ENCODE measurements at places on chromosomes 5 and 9. TPM values are rescaled to one million over a fixed set of nuclear protein-coding genes. Genes with fewer than 3 reads are reported as not detected.

SURF6 gene
- 15.6 TPM for total RNA-seq

CCL27 gene
- 0.59 TPM for total RNA-seq

TRIP13 gene
- 4.2 TPM for total RNA-seq

TAF11L5 gene
- not detected for total RNA-seq
